Natural killer cell treated with Interleukin-12 subunit alpha and Interleukin-12 subunit beta and Interleukin-15 and Interleukin-18, amount 100 ng/mL, for 72 hours (primary cell): ENCODE measurements at places on chromosomes 2 and 18. TPM values are rescaled to one million over a fixed set of nuclear protein-coding genes. Genes with fewer than 3 reads are reported as not detected.

GRCh38 chr18:24031318-24031717 lies 16.8 kb downstream of the TTC39C start:
- no peak for DNase-seq

Gene ATP8B1
- total RNA-seq = not detected

DNA sequence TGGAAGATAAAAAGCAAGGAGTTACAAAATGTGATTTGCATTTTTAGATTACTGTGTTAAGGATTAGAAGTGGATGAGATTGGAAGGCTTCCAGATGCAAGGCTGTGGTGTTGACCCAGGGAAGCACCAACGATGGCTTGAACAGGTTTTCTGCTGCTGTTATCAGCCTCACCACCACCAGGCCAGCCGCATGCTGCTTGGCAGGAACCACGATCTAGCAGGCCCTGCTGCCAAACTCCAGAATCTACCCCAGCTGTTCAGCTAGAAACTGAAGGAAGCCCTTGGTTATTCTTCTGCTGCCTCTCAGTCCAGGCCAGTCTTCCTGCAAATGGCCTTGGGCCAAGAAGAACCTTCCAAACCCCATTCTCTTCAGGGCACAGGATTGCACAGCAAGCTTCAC lies 133.9 kb downstream of the MTCL1 start:
- DNase-seq = no peak

- DNase-seq = no peak
These were observed 177.5 kb downstream of the CD8B2 start for GRCh38 chr2:106664669-106665068.

- DNase-seq = no peak
These were observed 202.4 kb downstream of the FBXO15 start for GRCh38 chr18:73945130-73945792.
